Ovary (tissue), 10 donors: ENCODE measurements at places on chromosomes 16 and 17. TPM values are rescaled to one million over a fixed set of nuclear protein-coding genes. Genes with fewer than 3 reads are reported as not detected.

- H3K4me1 ChIP-seq: no peaks in the 10 kb centered on the region
- H3K36me3 ChIP-seq: no peaks in the 10 kb centered on the region
- no peak overlapping the region for H3K4me3 ChIP-seq
- H3K27me3 ChIP-seq: no peaks in the 10 kb centered on the region
- DNase-seq: no peak
Observed at GRCh38 chr16:22265351-22265750, 31.9 kb upstream of the POLR3E start.

DNA sequence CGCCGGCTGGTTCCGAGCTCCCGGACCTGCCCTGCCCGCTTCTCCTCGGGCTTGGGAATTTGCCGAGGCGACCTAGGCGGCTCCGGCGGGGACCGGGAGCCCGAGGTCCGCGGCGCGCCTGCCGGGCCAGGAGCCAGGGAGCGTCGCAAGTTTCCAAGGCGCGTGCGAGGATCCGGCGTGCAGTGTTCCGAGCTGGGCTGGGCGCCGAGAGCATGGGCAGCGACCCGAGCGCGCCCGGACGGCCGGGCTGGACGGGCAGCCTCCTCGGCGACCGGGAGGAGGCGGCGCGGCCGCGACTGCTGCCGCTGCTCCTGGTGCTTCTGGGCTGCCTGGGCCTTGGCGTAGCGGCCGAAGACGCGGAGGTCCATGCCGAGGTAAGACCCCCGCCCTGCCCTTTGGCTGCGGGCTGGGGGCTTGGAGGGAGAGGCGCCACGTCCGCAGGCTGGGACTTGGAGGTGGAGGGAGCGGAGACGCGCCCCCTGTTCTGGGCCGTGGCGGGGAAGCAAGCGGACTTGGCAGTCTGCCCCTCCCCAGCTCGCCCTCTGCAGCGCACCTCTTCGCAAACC lies 668 bp downstream of the MMP15 start:
- H3K27ac ChIP-seq: peak overlapping the region; percentile 40

FOXC2 gene
- 0.35 TPM for total RNA-seq

DNA sequence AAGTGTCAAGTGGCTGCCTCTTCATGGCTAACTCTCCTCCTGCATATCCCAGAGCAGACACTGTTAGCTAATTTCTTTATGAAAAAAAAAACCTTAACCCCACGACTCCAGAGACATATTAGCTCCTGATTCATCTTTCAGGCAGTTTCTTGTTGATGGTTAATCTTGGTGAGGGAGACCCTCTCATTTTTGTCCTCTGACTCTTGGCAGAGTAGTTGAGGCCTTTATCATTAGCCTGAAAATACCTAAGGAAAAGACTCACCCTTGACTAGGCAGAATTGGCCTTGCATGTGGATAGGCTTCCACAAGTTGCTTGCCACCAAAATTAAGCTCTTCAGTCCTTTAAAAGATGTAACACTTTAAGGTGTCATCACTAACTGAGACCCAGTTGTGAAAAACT lies 4.0 kb downstream of the CRYBA1 start:
- H3K4me3 ChIP-seq: no peak overlapping the region
- H3K4me1 ChIP-seq: no peaks in the 10 kb centered on the region
- no peak for DNase-seq
- H3K36me3 ChIP-seq: no peaks in the 10 kb centered on the region
- H3K27me3 ChIP-seq: no peaks in the 10 kb centered on the region

DNA sequence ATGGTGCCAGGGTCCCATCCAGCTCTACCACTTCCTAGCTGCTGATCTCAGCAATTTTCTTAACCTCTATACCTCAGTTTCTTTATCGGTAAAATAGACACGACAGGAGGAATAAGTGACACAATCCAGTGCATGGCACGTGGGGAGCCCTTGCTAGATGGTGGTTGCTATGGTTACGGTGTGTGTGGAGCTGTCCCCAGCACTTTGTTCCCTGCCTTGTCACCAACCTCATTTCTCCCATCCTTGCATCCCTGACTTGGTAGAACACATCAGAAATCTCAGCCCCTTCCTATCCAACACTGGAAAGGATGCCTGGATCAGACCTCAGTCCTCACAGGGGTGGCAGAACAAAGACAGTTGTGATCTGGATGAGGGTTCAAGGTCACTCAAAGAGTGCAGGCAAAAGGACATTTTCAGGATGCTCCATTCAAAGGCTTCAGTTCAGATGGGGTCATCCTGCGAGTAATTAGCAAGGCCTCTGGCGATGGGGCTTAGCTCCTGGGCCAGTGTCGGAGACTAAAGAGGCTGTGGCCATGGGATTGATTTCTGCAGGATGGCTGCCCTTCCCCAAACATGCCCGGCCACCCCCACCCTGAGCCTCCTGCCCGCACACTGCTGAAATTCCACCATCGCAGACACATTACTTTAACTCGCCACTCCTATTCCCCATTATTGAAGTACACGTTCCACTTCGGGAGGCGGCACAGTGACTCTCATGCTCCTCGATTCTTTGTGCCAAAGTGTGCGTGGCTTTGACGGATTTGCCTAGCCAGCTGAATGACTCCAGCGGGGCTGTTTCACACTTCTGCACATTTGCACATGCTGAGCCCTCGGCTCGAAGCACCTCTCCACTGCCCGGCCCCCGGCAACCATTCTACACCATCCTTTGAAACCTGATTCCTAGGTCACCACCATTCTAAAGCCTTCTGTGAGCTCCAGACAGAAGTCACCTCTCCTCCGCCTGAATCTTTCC lies 40.3 kb downstream of the WNT3 start:
- H3K4me1 ChIP-seq: no peaks in the 10 kb centered on the region
- no peak overlapping the region for H3K27ac ChIP-seq

NOTUM gene
- 0.20 TPM for total RNA-seq

- no peaks in the 10 kb centered on the region for H3K27me3 ChIP-seq
- no peaks in the 10 kb centered on the region for H3K36me3 ChIP-seq
- peaks cover 1% of the 10 kb centered on the region for H3K4me1 ChIP-seq
Observed at GRCh38 chr17:2721603-2722002, 10.0 kb upstream of the CLUH start.

PRM2 gene
- not detected for total RNA-seq

FOXN1 gene
- not detected for total RNA-seq

- DNase-seq: no peak
- H3K36me3 ChIP-seq: no peaks in the 10 kb centered on the region
- no peaks in the 10 kb centered on the region for H3K27me3 ChIP-seq
- no peak overlapping the region for H3K27ac ChIP-seq
Observed at GRCh38 chr16:543301-544164, 16.0 kb downstream of the CAPN15 start.

PTRH2 gene
- 28.2 TPM for total RNA-seq
